ENCODE measurements at places on chromosomes 16 and 17. TPM values are rescaled to one million over a fixed set of nuclear protein-coding genes. Genes with fewer than 3 reads are reported as not detected.

Gene FN3K
- 27.9 TPM for total RNA-seq

Gene C1QTNF8
- not detected for total RNA-seq

Gene RAMP2
- total RNA-seq = 127 TPM

Gene STAT5A
- 53.3 TPM for total RNA-seq

Gene CACNG3
- not detected for total RNA-seq

Gene NPIPA3
- total RNA-seq = 1.4 TPM

Gene SLC16A11
- 7.7 TPM for total RNA-seq
